ENCODE measurements at places on chromosomes 6 and 20. TPM values are rescaled to one million over a fixed set of nuclear protein-coding genes. Genes with fewer than 3 reads are reported as not detected.

PARD6B gene
- 114 TPM for total RNA-seq

DNA sequence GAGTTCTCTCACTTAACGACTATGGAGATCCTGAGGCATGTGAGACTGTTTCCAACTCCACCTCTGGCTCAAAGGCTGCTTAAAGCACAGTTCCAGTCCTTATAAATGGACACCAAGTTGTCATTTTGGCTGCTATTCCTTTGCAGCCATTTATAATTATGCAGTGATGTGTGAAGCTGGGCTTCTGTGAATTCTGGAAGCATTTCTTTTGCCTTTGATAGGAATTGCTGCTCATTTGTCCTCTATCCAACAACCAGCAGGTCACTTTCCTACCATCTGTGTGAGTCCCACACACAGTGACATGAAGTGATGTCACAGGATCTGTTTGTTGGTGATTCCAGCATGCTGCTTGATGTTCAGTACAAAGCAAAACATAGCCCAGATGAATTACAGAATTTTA is 28.5 kb upstream of the EFHC1 start:
- H3K4me3 ChIP-seq, result no peak overlapping the region
- H3K4me1 ChIP-seq, result peaks cover 51% of the 10 kb centered on the region
- H3K27ac ChIP-seq, result no peak overlapping the region
- peaks cover 16% of the 10 kb centered on the region for H3K36me3 ChIP-seq
- DNase-seq, result no peak
- no peaks in the 10 kb centered on the region for H3K27me3 ChIP-seq

DNA sequence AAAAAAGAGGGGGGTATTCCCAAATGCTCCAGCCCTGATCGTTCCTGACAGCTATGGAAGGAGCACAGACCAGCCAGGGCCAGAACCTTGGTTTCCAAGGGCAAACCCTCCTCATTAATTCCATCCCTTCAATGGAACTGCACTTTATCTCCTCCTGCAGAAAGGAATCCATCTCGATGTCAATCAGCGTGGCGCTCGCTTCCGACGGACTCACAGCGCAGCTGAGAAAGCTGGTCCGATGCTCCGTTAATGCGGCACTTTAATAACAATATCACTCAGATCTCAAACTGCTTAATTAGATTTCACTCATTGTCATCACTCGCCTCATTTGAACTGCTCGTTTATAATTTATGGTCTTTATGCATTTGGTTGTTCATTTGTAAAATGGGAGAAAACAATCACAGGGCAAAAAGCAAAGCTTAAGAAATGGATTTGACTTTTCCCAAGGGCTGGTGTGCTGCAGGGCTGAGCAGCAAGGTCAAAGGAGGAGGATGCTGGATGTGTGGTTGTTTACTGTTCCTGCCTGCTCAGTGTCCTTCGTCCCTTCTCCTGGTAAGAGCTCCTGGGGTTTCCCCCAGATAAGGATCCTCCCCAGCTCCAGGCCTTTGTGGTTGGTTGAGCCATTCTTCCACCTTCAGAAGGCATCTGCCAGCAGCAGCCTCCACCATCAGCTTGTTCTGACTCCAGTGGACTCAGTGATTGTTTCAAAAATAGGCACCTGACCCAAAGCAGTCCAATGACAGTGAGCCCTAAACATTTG is 152.7 kb downstream of the ANKRD60 start:
- no peaks in the 10 kb centered on the region for H3K36me3 ChIP-seq
- peaks cover 39% of the 10 kb centered on the region for H3K4me1 ChIP-seq
- DNase-seq, result no peak
- no peak overlapping the region for H3K27ac ChIP-seq

GRCh38 chr6:52839124-52840055 is 1.2 kb downstream of the GSTA5 start:
- H3K4me1 ChIP-seq, result no peaks in the 10 kb centered on the region
- DNase-seq, result peak; percentile 73
- peak overlapping the region; percentile 43 for H3K4me3 ChIP-seq
- no peak overlapping the region for H3K27ac ChIP-seq
- H3K36me3 ChIP-seq, result no peaks in the 10 kb centered on the region

GRCh38 chr6:5776706-5777390 is 229.9 kb downstream of the NRN1 start:
- no peaks in the 10 kb centered on the region for H3K4me1 ChIP-seq
- H3K4me3 ChIP-seq, result no peak overlapping the region
- no peaks in the 10 kb centered on the region for H3K36me3 ChIP-seq
- no peak for DNase-seq

GRCh38 chr6:135475292-135475886 is 22.2 kb downstream of the AHI1 start:
- DNase-seq, result no peak
- H3K4me1 ChIP-seq, result no peaks in the 10 kb centered on the region

DNA sequence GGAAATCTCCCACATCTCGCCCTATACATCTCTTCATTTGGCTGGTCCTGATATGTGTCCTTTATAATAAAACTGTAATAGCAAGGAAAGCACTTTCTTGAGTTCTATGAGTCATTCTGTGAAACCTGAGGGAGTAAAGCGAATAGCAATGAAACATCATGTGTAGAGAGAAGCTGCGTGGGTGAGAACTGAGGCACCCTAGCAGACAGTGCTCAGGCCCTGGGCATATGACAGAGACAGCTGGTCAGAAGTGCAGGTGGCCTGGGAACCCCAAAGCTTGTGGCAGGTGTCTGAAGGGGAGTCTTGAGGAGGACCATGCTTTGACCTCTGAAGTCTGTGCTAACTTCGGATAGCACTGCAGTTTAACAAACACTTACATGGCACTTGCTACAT is 1.3 kb upstream of the BLOC1S5 start:
- no peak overlapping the region for H3K27ac ChIP-seq
- H3K36me3 ChIP-seq, result peaks cover 10% of the 10 kb centered on the region
- H3K27me3 ChIP-seq, result no peaks in the 10 kb centered on the region
- H3K4me3 ChIP-seq, result no peak overlapping the region
- DNase-seq, result no peak

DNA sequence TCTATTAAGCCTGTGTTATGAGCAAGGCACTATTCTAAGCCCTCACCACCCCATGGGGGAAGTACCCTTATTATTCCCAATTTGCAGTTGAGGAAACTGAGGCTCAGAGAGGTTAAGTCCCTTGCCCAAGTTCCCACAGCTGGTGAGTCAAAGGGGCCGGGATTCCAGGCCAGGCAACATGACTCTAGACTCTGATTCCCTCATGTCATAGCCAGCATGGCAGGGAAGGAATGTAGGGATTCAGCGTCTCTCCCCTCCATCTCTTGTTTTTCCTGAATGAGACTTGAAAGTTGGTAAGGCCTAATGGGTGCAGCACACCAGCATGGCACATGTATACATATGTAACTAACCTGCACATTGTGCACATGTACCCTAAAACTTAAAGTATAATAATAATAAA is 6.7 kb downstream of the C6orf132 start:
- H3K4me3 ChIP-seq, result no peak overlapping the region
- peaks cover 72% of the 10 kb centered on the region for H3K36me3 ChIP-seq
- DNase-seq, result no peak

GRCh38 chr20:62858058-62858830 is 3.4 kb downstream of the TCFL5 start:
- H3K4me3 ChIP-seq, result no peak overlapping the region
- no peak overlapping the region for H3K27ac ChIP-seq
- H3K27me3 ChIP-seq, result peaks cover 10% of the 10 kb centered on the region
- peaks cover 29% of the 10 kb centered on the region for H3K4me1 ChIP-seq
- no peak for DNase-seq
- peaks cover 35% of the 10 kb centered on the region for H3K36me3 ChIP-seq

DNA sequence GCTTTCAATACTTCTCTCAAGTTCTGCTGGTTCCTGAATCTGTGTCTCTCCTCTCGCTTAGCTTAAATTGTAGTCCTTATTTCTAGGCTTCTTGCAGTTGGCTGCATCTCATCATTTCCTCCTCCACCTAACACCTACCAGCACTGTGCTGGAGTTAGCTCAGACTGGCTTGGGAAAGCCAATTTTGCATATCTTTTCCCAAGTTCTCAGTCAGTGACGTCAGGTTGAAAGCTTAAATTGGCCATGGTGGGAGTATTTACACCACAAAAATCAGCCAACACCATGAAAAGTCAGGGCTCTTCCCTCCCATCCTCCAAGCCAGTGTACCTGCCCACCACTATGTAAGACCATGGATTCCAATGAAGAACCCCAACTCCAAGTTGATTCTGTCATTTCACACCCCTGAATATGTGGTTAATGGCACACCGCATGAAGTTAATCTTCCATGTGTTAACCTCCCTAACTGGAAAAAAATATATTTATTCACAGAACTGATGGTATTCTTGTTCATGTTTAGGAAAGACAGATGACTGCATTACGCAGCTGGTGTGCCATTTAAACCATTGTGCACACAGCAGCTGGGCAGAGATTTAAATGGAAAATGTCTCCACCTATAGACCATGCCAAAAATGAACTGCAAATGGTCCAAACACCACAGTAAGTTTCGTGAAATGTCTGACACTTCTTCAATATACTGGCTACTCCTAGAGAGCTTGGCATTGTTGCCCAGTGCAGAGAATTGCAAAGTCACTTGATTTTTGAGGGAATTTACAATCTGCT is 274.1 kb upstream of the MAP3K7 start:
- H3K27ac ChIP-seq, result no peak overlapping the region
- no peaks in the 10 kb centered on the region for H3K27me3 ChIP-seq
- H3K4me1 ChIP-seq, result no peaks in the 10 kb centered on the region
- DNase-seq, result no peak
- H3K4me3 ChIP-seq, result no peak overlapping the region

Measured in Calu3 (cell line).